ENCODE measurements at places on chromosomes 4 and X.

DNA sequence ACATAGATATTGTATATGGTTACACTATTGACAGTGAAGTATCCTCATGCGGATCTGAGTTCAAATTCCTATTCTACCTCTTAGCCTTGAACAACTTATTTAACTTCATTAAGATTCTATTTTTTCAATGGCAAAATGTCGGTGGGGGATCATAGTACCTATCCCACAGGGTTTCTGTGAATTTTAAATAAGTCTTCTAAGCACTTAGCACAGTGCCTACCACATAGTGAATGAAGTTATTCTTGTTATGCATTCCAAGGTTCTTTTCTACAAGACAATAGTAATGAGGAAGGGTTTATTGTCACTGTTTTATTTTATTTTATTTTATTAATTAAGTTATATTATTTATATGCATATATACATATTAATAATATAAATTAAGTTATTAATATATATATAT is 8.8 kb upstream of the ENAM start:
- no peak for DNase-seq

- DNase-seq = no peak
Measured at GRCh38 chrX:151790481-151791160, 56.1 kb downstream of the CNGA2 start.

DNA sequence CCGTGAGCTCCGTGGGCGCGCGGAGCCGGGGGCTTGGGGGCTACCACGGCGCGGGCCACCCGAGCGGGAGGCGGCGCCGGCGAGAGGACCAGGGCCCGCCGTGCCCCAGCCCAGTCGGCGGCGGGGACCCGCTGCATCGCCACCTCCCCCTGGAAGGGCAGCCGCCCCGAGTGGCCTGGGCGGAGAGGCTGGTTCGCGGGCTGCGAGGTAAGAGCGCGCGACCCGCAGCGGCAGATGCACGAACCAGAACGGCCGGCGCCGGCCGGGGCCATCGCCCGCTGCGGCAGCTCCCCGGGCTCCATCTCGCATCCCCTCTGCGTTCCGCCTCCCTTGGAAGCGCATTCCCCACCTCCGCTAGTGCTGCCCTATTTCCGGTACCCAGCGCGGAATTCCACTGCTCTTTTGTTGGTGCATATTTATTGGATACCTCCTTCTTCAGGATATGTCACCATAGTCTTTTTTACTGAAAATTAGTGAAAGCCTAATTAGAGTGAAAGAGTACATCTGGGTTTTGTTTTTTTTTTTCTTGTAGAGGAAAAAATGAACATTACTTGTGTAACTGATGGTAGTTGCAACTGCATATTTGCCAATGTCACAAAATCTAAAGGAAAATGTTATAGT is 797 bp downstream of the PKD2 start:
- peak; percentile 55 for DNase-seq

- DNase-seq = no peak
Measured at GRCh38 chrX:128518508-128518907, 466.3 kb upstream of the ACTRT1 start.

GRCh38 chr4:105093975-105094374 is 52.7 kb upstream of the TET2 start:
- no peak for DNase-seq

GRCh38 chr4:155173371-155173770 is 35.1 kb upstream of the NPY2R start:
- DNase-seq = no peak

DNA sequence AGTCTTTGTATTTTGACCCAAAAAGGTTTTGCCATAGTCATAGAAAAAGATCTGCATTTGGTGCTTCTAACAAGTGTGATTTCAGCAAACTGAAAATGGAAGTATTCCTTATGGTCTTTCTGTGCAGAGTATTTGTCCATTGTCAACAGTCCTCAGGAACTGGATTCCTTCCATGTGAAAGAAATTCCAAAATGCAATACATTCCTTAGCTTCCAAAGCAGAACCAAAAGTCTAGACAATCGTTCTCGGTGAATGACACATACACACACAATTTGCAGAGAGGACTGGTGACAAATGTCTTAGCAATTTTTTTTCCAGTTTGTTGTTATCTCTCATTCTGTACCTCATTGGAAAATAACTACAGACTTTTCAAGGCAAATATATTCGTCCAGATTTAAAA is 562.2 kb upstream of the SLIT2 start:
- DNase-seq = no peak

DNA sequence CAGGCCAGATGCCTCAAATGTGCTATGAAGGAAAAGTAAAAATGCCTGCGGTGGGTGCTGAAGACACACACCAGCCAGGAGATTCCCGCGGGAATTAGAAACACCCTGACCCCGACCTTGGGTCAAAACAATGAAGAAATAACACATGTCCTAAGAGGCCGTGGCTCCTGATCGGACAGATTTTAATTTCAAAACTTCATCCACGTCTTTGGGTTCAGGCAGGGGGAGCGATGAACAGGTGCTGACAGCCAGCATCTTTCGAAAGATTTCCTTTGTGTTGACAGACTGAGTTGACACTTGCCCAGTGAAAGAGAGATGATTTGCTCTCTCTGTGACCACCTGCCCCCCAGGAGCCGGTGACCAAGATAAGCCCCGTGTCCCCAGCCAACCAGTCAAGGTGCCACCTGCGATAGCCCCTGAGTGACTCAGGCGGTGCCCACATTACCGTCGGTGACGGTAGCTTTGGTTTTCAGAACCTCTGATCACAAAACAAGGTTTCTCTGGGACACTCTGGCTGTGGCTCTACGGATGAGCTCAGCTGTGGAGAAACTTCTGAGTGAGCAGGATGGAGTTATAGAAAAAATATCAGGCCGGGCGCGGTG is 11.0 kb upstream of the IL3RA start:
- DNase-seq = no peak

- DNase-seq = no peak
Measured at GRCh38 chrX:13266641-13267345, 53.1 kb downstream of the ATXN3L start.

GRCh38 chr4:162401021-162401420 is 237.2 kb upstream of the FSTL5 start:
- DNase-seq = no peak

- no peak for DNase-seq
Measured at GRCh38 chr4:138535316-138535715, 293.2 kb upstream of the SLC7A11 start.

DNA sequence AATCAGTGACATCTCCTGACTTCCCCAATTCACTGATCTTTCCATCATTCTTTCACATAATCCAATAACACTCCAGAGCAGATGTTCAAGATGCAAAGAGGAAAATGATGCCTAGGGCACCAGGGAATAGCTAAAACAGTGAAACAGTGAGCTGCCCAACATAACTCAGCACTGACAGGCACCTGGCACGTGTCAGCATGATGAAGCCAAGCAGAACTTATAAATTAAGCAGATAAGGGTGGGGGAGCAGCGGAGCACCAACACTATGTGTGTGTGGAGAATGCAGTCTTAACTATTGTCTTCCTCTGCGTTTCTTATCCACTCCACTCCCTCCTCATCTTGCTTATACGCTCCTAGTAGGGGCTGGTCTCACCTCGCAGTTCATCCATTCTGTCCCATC is 89.4 kb downstream of the AMMECR1 start:
- no peak for DNase-seq

DNA sequence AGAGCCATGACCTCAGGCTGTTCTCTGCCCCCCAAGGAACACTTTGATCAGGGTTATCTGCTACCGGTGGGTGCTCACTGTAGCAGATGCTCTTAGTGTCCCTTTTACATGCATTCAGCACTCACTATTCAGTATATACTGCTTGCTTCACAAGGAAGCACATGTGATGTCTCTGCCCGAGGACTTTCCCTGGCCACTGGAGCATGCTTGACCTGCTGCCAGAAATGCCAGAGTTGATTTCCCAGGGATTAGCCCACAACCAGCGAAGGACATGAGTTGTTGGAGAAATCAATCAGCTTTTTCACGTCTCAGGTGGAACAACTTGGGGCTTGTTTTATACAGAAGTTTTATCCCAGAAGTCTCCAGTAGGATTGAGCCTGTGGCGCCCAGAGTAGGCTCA is 51.2 kb upstream of the RPS6KA3 start:
- no peak for DNase-seq

- DNase-seq = no peak
Measured at GRCh38 chr4:57220172-57220571, 110.0 kb upstream of the IGFBP7 start.

DNA sequence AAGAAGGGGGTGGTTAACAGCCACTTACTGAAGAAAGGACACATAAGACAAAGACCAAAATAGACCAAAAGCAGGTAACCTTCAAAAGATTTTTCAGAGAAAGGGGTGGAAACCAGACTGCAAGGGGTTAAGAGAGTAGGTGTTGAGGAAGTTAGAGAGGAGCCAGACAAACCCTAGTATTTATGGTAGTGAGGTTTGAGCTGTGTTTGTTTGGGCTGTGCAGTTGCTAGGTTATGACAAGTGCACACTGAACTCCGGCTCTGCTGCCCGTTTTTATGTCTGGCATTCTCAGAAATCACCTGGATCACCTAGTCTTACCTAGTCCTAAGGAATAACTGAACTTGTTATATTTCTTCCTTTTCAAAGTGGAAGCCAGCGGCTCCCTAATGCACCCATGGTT is 22.9 kb upstream of the G3BP2 start:
- no peak for DNase-seq

- DNase-seq = no peak
Measured at GRCh38 chrX:137749246-137749645, 183.3 kb downstream of the ZIC3 start.

DNA sequence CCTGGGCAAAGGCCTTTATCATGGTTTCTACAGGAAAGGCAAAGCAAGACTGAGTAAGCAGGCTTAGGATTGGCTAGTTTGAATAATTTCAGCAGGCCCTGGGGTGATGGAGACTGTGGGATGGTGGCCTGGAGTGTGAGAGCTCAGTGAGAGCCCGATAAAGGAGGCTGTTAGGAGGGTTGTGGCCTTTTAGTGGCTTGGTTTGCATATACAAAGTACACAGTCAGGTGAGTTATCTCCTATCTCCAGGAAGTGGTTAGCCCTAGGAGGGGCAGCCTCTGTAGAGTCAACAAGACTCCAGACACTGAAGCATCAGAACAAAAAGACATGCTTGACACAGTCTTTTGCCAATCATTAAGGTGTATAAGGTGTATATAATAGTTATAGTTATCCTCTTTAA is 157.2 kb downstream of the CFAP299 start:
- DNase-seq = no peak

DNA sequence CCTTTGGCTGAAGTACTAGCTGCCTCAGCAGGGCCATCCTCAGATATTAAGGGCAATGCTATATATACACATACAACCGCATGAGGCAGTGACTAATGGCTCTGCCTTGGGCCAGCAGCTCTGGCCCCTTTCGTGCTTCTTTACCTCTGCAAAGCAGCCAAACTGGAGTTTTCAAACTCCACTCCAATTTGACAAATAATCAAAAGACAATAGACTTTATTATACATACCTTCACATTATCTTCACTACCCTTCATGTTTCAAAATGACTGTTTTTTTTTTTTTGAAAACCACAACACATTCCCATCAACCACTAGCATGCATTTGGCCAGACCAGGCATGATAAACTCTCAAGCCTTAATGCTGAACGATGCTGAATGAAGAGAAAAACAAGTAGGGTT is 187.7 kb downstream of the ENOX2 start:
- DNase-seq = no peak

DNA sequence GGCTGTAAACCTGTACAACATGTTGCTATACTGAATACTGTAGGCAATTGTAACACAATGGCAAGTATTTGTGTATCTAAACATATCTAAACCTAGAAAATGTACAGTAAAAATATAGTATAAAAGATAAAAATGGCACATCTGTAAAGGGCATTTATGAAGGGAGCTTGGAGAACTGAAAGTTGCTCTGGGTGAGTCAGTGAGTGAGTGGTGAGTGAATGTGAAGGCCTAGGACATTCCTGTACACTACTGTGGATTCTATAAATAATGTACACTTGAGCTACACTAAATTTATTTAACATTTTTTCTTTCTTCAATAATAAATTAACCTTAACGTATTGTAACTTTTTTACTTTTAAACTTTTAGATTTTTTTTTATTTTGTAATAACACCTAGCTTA is 5.0 kb upstream of the SHROOM4 start:
- DNase-seq = no peak

DNA sequence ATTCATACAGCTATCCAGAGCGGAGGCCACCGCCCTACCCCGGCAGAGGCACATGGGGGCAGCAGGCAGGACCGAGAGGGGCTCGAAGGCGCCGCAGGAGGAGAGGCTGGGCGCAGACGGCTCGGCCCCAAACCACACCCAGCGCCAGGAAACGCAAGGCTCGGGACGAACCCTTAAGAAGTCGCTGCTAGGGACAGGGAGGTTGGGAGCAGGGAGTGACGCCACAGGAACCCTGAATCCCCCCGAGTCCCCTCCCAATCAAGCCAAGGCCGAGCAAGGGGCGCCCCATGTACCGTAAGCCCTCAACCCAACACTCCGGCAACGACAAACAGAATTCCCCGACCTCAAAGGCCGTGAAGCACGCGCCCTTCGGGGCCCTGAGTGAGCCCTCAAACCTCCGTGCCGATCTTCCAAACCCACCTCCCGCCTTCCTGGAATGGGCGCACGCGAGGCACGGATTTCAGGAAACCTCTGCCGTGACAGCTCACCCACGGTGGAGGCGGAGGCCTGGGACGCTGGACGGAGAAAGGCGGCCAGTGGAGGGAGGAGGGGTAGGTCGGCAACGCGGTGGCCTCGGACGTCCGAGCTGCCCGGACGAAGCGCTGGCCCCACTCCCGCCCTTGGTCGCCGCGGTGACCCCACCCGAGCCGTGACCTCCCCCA is 1.8 kb downstream of the ZFYVE28 start:
- no peak for DNase-seq

DNA sequence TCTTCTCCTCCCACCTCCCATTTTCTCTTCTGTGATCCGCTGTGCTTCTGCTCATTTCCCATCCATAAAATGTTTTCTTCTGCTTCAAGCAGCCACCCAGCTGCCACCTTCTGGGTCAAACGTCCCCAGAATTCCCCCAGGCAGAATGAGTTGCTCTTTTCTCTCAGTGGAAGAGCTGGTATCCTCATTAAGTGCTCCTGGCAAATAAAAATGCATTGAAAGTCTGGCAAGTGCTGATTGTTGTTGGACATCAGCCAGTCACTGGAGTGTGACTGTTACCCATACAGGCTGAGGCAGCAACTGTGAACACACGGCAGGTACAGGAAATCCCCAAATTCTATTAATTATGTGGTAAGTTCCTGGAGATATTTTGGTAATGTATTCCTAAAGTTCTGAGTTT is 52.6 kb downstream of the LIMCH1 start:
- DNase-seq = peak; percentile 35

GRCh38 chrX:134865682-134866255 is 125.0 kb upstream of the SMIM10 start:
- no peak for DNase-seq

GRCh38 chr4:25347971-25348370 is 29.1 kb upstream of the ANAPC4 start:
- no peak for DNase-seq

DNA sequence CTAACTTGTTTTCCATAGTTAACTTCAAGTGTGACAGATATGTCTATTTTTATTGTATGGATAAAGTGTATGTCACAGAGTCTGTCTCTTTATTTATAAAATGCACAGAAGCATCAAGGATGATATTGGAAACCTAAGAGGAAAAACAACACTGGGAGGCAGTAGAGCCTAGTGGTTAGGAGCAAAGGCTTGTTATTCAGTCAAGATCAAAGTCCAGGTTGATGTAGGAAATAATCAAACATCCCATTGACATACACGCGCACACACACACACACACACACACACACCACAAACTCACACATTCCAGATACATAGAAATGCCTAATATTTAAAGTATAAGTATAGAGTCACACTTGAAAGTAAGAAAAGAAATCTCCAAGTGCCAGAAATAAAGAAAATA is 206.8 kb downstream of the CHRDL1 start:
- no peak for DNase-seq

- no peak for DNase-seq
Measured at GRCh38 chr4:36402008-36402758, 120.8 kb downstream of the DTHD1 start.
